ENCODE measurements at places on chromosomes 3 and 15.

DNA sequence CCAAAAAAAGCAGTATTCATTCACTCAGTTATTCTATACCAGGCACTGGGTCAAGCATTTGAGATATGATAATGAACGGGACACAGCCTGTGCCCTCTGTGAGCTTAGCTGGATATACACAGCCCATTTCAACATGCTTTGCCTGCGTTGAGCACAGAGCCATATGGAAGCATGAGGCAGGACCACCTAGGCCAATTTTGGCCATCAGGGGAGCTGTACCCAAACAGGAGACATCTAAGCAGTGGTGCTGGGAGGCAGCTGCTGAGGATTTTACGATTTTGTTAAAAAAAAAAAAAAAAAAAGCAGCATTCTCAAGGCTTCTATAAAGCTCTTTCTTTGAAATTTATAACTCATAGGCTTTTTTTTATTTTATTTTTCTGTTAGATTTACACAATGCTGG, 87.2 kb upstream of the SLC2A2 start:
- no peak for DNase-seq

- DNase-seq, result no peak
Observed at GRCh38 chr3:179842061-179842460, 189.2 kb downstream of the USP13 start.

DNA sequence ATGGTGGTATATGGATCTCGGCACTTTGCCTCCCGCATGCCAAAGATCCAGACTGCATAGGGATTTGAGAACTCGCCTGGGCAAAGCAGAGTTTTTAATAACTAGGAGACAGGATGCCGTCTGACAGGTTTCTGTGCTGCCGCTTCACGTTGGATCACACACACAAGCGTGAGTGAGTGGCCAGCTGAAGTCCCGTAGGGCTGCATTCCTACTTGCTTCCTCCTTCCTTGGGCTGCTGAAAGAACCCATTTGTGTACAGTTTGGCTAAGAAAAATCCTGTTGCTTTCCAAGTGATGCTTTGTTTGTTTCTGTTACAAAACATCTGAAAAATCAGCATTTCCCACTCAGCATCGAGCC, 604.3 kb upstream of the CFAP20DC start:
- DNase-seq, result no peak

GRCh38 chr3:60290122-60290492, 961.1 kb downstream of the FHIT start:
- DNase-seq, result no peak

- no peak for DNase-seq
Observed at GRCh38 chr3:45987368-45988291, 8.0 kb downstream of the FYCO1 start.

DNA sequence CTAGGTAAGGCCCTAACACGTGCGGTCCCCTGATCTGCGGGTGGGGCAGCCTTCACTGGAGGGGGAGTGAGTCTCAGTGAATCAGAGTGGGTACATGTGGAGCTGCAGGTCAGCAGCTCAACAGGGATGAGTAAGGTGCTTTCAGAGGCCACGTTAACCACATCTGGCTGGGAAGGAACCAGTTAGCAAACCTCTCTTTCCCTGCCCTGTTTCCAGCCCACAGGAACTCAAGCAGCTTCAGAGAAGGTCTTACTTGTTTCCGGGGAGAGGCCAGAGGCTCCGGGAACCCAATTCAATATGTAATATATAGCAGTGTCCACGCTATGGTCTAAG, 175.3 kb downstream of the XXYLT1 start:
- no peak for DNase-seq

DNA sequence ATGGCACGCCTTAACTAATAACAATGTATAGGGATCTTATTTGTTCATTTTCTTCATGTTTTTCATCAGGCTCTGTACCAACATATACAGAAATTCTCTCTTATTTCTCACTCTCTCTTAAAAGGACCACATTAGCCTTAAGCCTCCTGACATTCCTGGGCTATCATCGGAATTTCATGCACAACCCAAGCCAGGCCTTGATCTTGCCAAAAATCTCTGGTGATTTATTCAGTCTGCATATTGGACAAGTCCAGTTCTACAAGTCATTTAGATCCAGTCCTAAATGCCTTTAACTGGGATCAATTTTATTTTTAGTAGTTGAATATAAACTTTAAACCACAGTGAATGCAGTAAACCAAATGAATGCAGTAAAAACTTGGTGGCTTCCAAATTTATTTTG, 385.4 kb downstream of the MECOM start:
- DNase-seq, result no peak

GRCh38 chr3:24166515-24166914, 221.4 kb downstream of the NR1D2 start:
- DNase-seq, result no peak

DNA sequence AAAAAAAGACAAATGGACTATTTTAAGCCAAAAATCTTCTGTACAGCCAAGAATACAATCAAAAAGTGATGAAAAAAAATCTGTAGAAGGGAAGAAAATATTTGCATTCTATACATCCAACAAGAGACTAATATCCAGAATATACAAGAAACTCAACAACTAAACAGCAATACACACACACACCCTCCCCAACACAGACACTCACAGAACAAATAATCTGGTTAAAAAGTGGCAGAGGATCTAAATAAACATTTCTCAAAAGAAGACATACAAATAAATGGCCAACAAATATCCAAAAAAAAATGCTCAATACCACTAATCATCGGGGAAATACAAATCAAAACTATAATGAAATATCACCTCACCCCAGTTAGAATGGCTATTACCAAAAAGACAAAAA, 209.0 kb upstream of the ZNF385D start:
- DNase-seq, result no peak

DNA sequence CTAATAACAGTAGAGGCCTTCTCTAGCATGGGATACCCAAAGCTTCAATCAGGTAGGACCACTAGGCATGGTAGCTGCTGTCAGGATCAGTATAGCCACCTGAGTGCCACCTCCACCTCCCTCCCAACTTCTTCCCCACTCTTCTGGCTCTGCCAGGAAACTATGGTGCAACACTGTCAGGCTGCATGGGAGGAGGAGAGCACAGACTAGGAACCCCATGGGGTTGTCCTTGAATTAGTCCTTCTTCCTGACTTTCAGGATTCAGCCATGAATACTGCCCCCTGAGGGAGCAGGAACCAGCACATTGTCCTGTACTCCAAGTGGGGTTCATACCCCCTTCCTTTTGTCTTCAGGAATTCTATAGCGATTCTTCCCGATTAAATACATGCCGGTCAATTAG, 340.8 kb upstream of the ONECUT1 start:
- no peak for DNase-seq

GRCh38 chr15:31079519-31079918, 22.0 kb downstream of the TRPM1 start:
- no peak for DNase-seq

DNA sequence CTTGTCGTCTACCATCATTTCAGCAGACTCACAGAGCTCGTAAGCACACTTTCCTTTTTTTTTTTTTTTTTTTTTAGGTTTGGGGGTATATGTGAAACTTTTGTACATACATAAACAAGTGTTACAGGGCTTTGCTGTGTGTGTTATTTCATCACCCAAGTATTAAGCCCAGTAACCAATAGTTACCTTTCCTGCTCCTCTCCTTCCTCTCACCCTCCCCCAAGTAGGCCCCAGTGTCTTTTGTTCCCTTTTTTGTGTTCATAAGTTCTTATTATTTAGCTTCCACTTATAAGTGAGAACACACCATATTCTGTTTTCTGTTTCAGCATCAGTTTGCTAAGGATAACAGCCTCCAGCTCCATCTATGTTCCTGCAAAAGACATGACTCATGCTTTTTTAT, 746.8 kb downstream of the GRM7 start:
- no peak for DNase-seq

- no peak for DNase-seq
Observed at GRCh38 chr3:99856437-99857220, 39.0 kb downstream of the CMSS1 start.

DNA sequence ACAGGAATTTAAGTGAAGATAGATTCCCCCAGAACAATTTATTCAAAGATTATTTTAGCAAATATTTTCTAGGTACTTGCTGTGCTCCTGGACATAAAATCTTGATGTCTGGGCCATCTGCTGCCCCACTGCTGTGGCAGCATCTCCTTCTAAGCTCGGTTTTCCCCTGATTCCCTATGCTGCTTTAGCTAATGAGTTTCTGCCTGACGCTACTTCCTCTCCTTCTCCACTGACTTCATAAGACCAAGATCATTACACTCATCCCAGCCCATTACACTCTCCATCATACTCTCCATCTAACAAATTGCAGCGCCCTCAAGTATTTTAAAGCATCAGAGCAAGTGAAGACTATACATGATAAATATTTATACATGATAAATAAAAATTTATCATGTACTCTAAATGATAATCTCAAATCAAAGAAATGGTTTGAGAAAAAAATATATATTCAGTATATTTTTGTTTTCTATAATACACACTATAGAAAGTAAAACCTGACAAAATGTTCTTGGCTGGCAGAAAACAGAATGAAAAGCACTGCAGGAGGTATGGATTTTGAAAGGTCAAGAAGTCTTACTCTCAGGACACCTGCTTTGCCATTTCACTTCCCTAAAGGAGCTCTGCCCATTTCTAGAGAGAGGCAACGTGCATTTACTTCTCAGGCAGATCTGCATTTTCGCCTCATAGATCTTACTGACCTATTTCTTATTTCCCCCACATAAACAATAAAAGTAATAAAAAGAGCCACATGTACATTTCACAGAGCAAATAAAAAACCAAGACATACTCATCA, 232.0 kb downstream of the KCNMB2 start:
- no peak for DNase-seq
